Activated CD4-positive, alpha-beta T cell treated with anti-CD3 and anti-CD28 coated beads, Interleukin-2, amount 10 ng/mL, durations not matched to agents 24 days and 14 days (primary cell): ENCODE measurements at places on chromosomes 4 and X. TPM values are rescaled to one million over a fixed set of nuclear protein-coding genes. Genes with fewer than 3 reads are reported as not detected.
A peak's percentile ranks its signal among the peaks of the same experiment; 100 is the strongest.

- no peak for DNase-seq
These were observed 38.3 kb downstream of the PF4 start for GRCh38 chr4:73943555-73943954.

DNA sequence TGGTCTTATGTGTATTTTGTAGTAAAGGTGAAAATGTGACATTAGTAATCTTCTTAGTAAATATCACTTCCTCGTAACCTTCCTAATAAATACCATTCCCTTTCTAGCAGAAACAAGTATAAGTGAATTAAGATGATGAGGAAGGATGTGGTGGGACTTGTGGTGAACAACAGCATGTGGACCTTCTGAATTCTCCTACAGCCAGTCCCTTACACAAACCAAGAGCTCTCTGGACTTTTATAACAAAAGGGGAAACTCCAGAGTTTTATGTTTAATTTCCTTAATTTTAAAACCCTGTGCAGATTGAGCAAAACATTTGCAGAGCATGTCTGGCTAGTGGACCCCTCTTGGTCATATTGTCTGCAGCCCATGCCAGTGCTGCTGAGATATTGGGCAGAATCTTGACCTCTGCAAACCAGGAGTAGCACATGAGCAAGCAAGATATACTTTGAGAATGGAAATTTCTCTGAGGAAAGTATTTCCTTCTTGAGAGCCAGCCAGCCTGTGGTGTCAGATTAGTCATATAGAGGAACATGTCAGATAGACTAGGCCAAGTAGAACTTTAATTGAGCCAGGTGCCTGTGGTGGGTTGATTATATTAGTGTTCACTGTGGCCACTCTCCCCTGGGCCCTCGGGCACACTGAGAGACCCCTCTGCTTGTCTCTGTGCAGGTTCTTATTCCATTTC, 328.2 kb downstream of the DKK2 start:
- DNase-seq, result no peak

GRCh38 chrX:1167466-1167865, 45.0 kb downstream of the CRLF2 start:
- peak; percentile 57 for DNase-seq

- no peak for DNase-seq
These were observed 75.9 kb downstream of the CLNK start for GRCh38 chr4:10608501-10609219.

DNA sequence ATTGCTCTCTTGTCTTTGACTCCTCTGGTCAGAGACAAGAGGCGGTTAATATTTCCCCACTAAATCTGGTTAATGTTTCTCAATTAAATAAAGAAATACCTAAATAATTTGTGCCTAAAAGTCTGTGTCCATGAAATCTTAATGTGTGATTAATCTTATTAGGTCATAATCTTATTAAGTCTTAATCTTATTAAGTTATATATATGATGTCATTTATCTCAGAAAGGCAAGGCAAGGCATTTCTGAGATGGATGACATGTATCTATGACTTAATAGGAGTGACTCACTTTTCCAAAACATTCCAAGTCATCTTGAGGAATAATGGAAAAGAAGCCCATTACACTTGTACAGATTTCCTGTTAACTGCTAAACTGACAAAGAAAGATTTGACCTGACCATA, 74.7 kb downstream of the TRAM1L1 start:
- DNase-seq, result no peak

- no peak for DNase-seq
These were observed 194.1 kb downstream of the PTTG2 start for GRCh38 chr4:38154252-38154651.

GRCh38 chr4:148955564-148956297, 513.5 kb upstream of the NR3C2 start:
- DNase-seq, result no peak

GRCh38 chrX:31717474-31717873, 645.6 kb upstream of the FTHL17 start:
- DNase-seq, result no peak

DNA sequence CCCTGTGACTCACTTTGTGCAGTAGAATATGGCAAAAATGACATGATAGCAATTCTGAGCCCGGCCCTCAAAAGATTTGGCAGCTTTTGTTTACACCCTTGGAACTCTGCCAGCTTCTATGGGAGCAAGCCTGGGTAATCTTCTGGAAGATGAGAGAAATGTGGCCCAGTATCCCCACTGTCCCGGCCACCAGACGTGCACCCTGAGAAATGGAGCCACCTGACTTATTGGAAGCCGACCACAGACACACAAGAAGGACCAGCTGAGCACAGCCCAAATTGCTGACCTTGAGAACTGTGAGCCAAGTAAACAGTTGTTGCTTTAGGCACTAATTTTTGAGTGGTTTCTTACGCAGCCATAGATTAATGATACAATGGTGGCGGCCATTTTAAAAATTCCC, 197.0 kb downstream of the STIM2 start:
- DNase-seq, result no peak

- no peak for DNase-seq
These were observed 13.3 kb downstream of the USP27X start for GRCh38 chrX:49892542-49892941.

GRCh38 chr4:70706044-70706461, 15.7 kb upstream of the RUFY3 start:
- DNase-seq, result no peak

DNA sequence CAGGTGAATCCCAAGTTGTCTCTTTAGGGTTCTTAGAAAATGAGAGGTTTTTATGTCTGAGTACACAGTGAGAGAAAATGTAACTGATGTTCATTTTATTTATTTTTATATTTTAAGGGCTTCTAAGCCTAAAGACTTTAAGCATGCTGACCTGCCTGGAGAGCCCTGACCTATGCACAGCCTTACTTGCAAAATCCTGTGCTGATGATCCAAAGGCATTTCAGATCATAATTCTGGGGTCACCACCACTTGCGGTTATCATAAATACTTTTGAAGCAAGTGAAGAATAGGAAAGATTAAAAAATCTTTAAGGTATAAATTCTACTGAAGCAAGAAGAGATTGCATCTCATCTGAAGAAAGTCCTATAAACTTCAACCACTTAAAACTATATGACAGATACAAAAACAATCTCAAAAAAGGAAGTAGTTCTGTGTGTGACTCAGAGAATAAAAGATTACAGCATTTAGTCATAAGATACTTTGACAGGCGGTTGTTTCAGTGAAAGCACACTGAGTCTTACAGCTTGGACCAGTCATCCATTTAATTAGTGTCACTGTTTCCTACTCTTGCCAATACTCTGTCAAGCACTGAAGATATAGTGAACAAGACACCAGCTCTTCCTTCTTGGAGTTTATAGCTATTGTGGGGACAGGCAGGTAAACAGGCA, 245.2 kb upstream of the DIPK2B start:
- no peak for DNase-seq

DNA sequence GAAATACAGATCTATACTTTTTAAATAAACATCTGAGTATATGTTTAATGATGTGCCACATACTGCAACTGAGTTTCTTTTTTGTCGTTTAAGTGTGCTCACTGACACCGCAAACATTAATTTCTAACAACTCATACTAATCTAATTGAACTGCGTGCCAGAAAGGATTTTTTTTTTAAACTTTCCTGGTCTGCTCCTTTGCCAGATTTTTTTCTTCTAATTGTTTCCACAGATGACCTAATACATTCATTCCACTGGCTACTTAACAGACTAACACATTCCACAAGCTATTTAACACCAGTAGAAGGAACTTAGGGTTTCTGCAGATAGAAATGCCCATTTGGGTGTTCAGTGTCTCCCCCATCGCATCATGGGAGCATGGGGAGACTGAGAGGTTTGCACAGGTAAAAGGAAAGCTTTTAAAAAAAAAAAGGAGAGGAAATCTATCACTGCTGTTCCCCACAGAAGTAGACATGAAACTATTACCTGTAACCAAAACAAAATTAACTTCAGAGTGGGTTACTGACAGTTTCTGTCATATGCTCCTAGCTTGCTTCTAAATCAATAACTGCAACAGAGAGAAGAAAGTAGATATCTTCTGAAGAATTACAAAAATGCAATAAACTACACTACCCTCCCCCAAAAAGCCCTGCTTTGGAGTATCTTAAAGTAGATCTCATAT, 31.6 kb downstream of the SH3KBP1 start:
- DNase-seq, result no peak

GRCh38 chr4:182111586-182111985, 131.6 kb upstream of the TENM3 start:
- DNase-seq, result no peak

- DNase-seq, result peak; percentile 77
These were observed 189.9 kb downstream of the INPP4B start for GRCh38 chr4:142656178-142656577.

GRCh38 chrX:132501606-132502005, 12.8 kb upstream of the MBNL3 start:
- DNase-seq, result no peak

DNA sequence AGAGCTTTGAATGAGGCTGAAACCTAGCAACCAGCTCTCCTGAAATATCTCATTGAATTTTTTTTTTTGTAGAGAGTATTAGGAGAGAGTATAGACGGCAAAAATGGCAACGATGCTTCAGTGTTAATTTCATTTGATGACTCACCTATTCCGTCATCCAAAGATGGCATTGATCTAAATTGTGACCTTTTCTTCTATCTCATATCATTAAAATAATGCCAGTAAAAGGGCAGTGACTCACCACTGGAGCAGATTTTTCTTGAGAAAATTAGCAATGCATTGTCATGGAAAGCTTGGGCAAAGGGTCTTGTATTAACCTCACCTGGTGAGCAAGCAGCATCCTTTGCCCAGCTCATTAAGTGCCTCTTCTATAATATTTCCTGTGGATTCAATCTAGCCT, 19.6 kb downstream of the VMA21 start:
- no peak for DNase-seq

DNA sequence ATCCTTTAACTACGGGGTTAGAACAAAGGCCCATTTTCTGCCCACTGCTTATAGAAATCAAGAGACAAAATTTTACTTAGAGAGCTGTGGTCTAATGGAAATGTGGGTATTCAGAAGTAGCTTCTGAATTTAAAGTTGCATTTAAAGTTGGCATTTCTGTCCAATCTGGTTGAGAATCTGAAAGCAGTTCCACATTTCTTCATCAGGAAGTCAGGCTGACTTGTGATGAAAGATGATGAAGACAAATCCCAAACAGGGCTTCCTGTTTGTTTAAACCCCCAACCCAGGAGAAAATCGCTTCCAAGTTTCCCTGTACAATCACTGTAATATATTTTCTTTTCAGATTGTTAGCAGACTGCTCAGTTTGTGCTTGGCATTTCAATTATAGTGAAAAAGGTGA, 345.3 kb downstream of the SPRY1 start:
- no peak for DNase-seq

DNA sequence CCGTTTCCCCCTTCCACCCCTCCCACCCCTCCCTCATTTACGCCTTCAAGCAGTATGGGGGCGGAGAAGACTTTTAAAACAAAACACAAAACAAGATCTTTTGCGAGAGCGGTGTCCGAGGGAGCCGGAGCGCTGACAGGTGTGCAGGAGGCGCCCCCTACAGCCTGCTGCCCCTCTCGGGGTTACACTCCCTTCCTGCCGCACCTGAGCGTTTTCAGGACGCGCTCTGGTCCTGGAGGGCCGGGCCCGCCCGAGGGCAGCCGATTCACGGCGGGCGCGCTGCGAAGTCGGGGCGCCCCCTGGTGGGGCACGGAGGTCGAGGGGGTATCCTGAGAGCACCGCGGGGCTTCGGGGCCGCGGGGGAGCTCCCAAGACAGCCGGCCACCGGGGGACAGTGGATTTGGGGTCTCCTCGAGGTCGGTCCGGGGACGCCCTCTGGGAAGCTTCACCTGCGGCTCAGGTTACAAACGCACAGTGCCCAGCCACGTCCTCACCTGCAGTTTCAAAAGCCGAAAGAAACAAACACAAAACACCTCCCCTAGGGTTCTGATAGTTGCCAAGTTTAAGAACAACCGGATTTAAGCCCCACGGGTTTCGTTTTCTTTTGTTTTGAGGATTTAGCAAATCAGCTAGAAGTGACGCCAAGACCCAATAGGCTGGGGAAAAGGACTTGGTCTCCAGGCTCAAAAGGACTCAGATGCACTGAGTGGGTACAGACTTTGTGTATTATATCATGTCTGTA, 8.0 kb upstream of the NEUROG2 start:
- peak; percentile 94 for DNase-seq

DNA sequence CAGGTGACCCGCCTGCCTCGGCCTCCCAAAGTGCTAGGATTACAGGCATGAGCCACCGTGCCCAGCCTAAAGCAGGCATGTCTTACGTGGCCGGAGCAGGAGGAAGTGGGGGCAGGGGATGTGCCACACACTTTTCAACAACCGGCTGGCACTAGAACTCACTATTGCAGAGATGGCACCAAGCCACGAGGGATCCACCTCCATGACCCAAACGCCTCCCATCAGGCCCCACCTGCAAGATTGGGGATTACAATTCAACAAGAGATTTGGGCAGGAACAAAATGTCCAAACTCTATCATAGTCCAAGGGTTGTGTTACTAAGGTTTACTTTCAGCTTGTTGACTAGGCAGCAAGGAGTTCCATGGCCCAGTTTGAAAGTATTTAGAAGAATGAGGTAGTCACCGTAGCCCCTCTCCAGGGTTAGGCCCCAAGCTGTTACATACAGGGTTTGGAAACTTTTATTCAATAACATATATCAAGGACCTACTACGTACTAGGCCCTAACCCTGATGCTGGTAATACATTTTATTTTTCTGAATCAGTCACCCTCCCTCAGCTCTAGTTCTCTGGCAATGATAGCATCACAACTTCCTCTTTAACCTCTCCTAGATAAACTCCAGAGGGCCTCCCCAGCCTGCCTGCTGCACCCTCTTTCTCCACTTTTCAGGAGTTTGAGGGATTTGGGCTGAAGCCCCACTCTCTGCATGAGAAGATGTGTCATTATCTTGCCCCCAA, 18.0 kb upstream of the TBC1D14 start:
- DNase-seq, result no peak

DNA sequence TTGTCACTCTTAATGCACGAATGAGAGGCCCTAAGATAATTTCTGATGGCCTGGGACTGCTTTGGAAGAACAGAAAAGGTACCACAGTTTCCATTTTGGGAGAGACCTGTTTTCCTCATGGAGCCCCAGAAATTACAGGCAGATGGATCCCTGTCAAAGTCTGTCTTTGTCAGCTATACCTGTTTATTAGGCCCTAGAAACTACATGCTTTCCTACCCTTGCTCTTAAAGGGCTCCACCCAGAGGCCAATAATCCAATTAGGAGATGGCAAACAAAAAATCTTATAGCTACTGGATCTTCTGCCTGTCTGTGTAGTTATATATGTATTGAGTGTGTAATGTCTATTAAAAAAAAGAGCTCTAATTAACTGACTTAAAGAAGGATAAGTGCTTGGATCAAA, 141.3 kb downstream of the NR3C2 start:
- DNase-seq, result no peak

- DNase-seq, result no peak
These were observed 51.4 kb downstream of the NPY5R start for GRCh38 chr4:163395055-163395454.

GRCh38 chr4:30719454-30720020, 632 bp upstream of the PCDH7 start:
- DNase-seq, result no peak

GRCh38 chr4:15162465-15163283, 160.4 kb downstream of the CPEB2 start:
- no peak for DNase-seq

Gene GUCY1B1
- 0.37 and 0.66 TPM in 2 replicates for total RNA-seq

Gene GYPE
- not detected in 2 replicates for total RNA-seq

Gene TEX13C
- not detected in 2 replicates for total RNA-seq

Gene CSAG1
- total RNA-seq, result not detected in 2 replicates

Gene LDB2
- not detected in 2 replicates for total RNA-seq

Gene PABPC4L
- total RNA-seq, result not detected in 2 replicates

Gene HSPA4L
- 1.3 and 1.7 TPM in 2 replicates for total RNA-seq
